Dermis blood vessel endothelial cell (primary cell): ENCODE measurements at places on chromosomes 3 and 15. TPM values are rescaled to one million over a fixed set of nuclear protein-coding genes. Genes with fewer than 3 reads are reported as not detected.

Gene SERPINI2
- not detected in 2 replicates for total RNA-seq

Gene SNX1
- 52.4 and 56.2 TPM in 2 replicates for total RNA-seq

Gene PLS1
- total RNA-seq, result 0.85 and 2.2 TPM in 2 replicates

Gene SCAP
- 83.0 and 116 TPM in 2 replicates for total RNA-seq

Gene MED12L
- under 0.01 and 0.05 TPM in 2 replicates for total RNA-seq

Gene IQCF5
- not detected in 2 replicates for total RNA-seq

Gene NEK11
- 2.8 and 4.1 TPM in 2 replicates for total RNA-seq

Gene TIMP4
- total RNA-seq, result 0.34 and 0.51 TPM in 2 replicates

Gene CPLX3
- total RNA-seq, result not detected in 2 replicates

Gene HHLA2
- under 0.01 TPM in 1 of 2 replicates, not detected in the other for total RNA-seq

Gene TMEM207
- total RNA-seq, result not detected in 2 replicates

Gene HERC2
- 64.0 and 102 TPM in 2 replicates for total RNA-seq

Gene ATP8B4
- 0.98 and 1.7 TPM in 2 replicates for total RNA-seq
